NCI-H2227 treated with DMSO at 0.1 percent for 48 hours (cell line): ENCODE measurements at places on chromosomes 16 and 17.
A peak's percentile ranks its signal among the peaks of the same experiment; 100 is the strongest.

GRCh38 chr16:6484935-6485334 lies 847.7 kb upstream of the RBFOX1 start:
- peak; percentile 26 for DNase-seq

GRCh38 chr17:11282586-11282985 lies 41.6 kb downstream of the SHISA6 start:
- DNase-seq: no peak

DNA sequence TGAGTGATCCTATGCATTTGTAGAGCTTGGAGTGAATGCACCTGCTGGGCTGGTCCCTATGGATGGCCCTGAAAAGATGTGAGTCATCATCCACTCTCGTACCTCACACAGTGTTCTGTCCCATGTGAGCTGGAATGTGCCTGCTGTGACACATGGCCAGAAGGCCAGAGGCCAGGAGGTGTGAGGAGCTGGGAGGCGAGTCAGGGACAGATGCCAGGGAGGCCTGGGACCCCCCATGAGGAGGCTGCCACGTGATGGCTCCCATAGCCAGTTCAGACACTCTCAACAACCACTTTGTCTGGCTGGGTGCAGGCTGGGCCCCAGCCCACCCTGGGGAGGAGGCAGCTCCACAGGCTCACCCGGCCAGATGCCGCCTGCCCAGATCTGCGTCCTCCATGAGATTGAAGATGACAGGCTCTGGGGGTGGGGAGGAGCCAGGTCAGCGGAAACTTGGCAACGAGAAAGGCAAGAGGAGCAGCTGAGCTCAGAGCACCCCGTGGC lies 168.8 kb downstream of the C16orf78 start:
- no peak for DNase-seq

- peak; percentile 82 for DNase-seq
These were observed at the start of gene ASPHD1 for GRCh38 chr16:29900102-29900887. TSS of gene ASPHD1 (plus strand) at chr16:29900488. CDS start at chr16:29900972, 484 bp downstream.

GRCh38 chr17:80860101-80860671 lies 131.5 kb upstream of the CHMP6 start:
- DNase-seq: no peak

DNA sequence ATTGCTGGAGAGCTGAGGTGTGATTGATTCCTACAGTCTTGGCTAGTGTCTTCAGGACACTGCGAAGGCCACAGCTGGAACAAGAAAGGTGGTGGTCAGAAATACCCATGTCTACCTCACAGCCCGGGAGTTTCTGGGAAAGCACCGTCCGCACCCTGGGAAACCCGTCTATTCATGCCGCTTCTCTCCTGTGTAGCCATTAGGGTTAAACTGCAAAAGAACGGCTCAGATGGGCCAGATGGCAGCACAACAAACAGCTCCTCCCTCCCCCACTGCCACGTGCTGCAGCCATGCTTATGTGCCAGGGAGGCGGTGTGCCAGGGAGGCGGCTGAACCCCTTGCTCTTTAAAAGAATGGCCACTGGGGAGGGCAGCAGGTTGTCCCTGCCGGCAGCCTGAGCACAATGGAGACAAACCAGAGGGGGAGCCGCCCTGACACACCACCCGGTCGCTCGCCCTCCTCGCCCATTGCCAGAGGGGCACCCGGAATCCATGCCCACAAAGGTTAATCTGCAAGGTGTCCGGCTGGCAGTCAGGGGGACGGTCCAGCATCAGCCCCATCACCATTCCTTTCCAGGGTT lies 65.2 kb downstream of the CYTH1 start:
- peak; percentile 52 for DNase-seq

- DNase-seq: no peak
These were observed 9.3 kb downstream of the NQO1 start for GRCh38 chr16:69717066-69717465.

DNA sequence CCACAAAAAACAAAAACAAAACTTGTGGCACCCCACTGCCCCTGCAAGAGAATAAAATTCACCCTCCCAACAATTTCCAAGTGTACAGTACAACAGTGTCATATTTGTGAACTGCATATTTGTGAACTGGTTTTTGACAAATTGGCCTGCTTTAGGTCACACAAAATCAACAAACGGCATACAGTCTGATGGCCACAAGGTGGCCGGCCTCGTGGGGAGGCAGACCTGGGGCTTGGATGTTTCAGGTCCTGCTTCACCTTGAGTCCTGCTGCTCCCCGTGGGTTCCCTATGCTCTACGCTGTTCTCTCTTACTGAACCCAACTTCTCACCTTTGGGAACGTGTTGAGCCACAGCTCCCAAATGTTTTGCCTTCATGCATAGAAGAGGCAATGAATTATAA lies 102.2 kb downstream of the CDK5R1 start:
- no peak for DNase-seq

DNA sequence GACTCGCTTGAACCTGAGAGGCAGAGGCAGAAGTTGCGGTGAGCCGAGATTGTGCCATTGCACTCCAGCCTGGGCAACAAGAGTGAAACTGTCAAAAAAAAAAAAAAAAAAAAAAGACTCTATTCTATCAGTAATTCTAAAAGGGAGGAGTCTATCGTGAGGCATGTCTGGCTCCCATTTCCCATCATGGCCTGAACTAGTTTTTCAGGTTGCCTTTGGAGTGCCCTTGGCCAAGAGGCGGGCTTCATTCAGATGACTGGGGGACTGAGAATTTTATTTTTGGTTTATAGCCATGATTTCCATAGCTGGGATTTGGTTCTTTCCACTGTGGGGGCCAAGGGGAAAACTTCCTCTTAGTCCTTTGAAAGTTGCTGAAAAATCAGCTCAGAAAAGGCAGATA lies 3.5 kb upstream of the SNX29 start:
- no peak for DNase-seq

DNA sequence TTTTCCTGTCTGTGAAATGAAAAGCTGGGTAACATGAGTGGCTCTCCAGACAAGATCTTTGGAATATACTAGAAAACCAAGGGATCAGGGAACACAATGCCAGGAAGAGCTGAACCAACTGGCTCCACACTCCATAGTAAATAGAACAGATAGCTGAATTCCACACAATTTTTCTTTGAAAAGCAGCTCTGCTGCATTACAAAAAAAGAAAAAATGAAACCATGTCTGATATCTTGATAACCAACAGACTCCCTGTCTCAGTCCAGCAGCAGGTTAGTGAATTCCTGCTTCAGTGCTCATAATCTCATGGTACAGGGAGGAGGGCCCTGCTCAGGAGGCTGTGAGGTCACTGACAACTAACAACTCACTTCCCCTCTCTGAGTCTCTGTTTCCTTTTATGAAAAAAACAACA lies 97.1 kb downstream of the CDH11 start:
- DNase-seq: no peak

DNA sequence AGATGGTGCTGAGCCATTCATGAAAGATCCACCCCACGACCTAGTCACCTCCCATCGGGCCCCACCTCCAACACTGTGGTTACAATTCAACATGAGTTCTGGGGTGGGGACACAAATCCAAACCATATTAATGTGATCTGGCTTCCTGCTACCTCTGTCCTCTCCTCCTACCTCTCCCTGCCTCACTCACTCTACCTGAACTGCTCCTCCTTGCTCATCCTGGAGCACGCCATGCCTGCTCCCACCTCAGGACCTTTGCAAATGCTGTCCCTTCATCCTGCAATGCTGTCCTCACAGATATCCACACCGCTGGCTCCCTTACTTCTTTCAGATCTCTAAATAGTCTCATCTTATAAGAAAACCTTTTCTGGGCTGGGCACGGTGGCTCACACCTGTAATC lies 10.8 kb upstream of the SLC13A5 start:
- DNase-seq: no peak

- DNase-seq: no peak
These were observed 1.9 kb upstream of the RPL26 start for GRCh38 chr17:8384801-8385378.

DNA sequence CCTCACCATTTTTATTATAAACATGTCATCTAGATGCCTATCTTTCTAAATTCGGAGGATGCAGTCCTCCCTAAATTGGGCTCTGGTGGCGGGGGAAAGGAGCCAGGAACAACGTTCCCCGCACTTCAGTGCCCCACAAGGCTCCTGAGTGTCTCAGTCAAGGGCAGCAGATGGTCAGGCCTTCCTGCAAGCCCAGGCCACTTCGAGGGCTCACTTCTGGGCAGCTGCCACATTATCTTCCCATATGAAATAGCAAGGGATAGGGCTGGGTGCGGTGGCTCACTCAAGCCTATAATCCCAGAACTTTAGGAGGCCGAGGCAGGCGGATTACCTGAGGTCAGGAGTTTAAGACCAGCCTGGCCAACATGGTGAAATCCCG lies 32.3 kb downstream of the FBXO31 start:
- DNase-seq: no peak

- no peak for DNase-seq
These were observed 1.1 kb downstream of the SOCS3 start for GRCh38 chr17:78358538-78359320.

DNA sequence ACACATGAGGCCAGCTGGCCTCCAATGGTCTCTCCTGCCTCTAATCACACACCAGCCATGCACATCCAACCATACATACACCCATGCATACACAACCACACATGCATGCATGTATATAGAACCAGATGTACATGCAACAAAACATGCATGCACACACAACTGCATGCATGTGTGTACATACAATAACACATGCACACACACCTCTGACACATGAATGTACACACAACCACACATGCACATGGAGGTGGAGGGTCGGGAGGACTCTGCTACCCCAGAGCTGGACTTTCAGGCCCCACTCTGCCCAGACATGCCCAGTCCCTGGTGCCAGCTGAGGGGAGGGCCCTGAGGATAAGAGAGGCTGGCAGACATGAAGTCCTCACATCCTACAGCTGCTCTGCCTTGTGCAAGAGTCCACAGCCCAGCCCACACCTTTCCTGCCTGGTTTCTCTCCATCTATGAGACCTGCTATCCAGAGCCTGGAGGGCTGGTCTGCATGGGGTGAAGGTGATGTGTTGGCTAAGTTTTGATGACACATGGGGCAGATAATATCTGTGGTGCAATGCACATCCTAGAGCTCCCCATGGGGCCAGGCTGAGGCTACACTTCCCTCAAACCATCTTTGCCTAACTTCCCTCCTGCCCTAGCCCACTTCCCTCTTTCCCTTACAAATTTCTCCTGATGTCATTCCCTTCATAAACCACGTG lies 50.9 kb upstream of the SDK2 start:
- no peak for DNase-seq

DNA sequence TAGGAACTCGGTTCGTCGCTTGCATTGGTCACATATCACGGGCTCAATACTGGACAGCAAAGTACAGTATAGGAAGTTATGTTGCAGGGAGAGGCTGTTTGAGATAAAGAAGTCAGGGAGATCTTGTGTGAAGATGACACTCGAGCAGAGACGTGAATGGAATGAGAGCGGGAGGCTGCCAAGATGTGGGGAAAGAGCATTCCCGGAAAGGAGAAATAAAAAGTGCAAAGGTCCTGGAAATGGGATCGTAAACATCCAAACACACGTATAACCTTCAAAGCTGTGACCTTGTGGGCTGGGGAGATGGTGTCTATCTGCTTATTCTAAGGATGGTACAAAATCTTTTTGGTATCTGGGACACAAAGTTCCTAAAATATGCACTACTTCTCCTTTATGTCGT lies 43.0 kb upstream of the MYOCD start:
- no peak for DNase-seq

DNA sequence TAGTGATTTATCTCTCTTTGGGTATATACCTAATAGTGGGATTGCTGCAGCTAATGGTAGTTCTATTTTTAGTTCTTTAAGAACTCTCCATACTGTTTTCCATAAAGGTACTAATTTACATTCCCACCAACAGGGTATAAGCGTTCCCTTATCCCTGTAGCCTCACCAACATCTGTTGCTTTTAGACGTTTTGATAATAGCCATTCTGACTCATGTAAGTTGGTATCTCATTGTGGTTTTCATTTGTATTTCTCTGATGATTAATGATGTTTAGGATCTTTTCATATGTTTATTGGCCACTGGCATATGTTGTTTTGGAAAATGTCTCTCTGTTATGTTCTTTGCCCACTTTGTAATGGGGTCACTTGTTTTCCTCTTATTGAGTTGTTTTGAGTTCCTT lies 88.5 kb upstream of the ZNF267 start:
- DNase-seq: no peak

DNA sequence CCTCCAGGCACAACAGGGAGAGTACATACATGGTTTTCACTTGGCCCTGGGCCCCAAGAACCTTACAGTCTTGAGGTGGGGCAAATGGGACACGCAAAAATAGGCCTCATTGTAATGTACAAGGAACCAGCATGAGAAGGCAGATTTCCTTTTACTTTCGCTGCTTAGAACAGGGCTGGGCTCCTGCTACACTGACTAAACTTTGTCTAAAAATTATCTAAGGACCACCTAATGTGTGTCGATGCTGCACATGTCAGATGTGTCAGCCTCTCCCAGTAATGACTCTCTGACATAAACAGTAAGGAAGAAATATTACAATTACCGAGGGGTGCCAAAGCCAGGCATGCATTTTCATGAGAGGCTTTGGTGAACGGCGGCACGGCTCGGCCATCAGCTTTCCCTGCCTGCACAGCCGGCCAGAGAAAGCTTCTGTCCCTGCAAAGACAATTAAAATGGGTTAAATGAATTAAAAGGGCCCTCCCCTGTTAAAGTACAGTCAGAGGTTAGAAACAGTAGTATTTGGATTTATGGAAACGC lies 224.2 kb upstream of the IRX3 start:
- DNase-seq: no peak

- no peak for DNase-seq
These were observed 2.2 kb upstream of the CDK5R1 start for GRCh38 chr17:32484628-32485027.

GRCh38 chr16:74601126-74601871 lies 5.6 kb downstream of the GLG1 start:
- no peak for DNase-seq

DNA sequence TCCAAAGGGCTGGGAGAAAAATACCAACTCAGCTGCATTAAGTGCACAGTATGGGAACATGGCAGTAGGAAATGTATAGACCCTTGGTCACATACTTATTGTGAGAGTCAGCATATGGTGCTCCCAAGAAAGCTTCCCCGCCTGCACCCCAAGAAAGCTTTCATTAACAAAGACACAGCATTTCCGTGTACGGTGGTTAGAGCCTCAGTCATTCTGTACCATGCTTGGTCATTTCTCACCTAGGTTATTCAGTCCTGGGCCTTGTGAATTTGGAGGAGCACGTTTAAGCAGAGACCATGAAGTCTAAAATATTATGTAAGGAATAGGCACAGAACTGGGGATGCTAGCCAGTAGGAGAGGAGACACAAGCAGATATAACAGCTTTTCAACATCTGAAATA lies 56.1 kb downstream of the ESRP2 start:
- no peak for DNase-seq
